ENCODE measurements at places on chromosomes 6 and 20.
A peak's percentile ranks its signal among the peaks of the same experiment; 100 is the strongest.

- no peak for DNase-seq
These were observed 275.0 kb downstream of the BTBD9 start for GRCh38 chr6:38364775-38365174.

GRCh38 chr6:6366803-6367202, 46.3 kb upstream of the F13A1 start:
- DNase-seq, result no peak

GRCh38 chr6:111573131-111573883, 32.4 kb downstream of the TRAF3IP2 start:
- peak; percentile 77 for DNase-seq

- no peak for DNase-seq
These were observed 78.1 kb downstream of the CGA start for GRCh38 chr6:87016772-87017171.

GRCh38 chr6:166449641-166450040, 66.9 kb upstream of the MPC1 start:
- DNase-seq, result no peak

GRCh38 chr6:146813554-146813953, 214.8 kb downstream of the ADGB start:
- DNase-seq, result no peak

- DNase-seq, result no peak
These were observed 5.7 kb downstream of the MRPS26 start for GRCh38 chr20:3051385-3052019.

DNA sequence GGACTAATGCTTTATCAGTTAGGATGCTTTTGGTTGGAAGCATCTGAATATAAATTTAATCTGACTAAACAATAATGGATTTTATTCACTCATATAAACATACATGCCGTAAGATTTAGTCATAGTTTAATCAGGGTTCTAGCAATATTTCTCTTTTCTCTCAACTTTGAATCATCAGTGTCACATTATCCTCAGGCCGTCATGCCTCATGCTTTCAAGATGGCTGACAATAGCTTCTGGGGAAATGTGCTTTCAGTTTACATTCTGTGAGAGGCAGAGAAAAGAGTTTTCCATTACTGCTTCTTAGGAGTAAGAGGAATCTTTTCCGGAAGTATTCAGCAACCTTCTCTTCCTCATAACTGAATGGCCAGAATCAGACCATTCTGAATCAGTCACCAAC, 162.2 kb downstream of the GJA1 start:
- DNase-seq, result no peak

- DNase-seq, result no peak
These were observed 22.7 kb upstream of the CCND3 start for GRCh38 chr6:41964201-41964887.

GRCh38 chr20:646107-646867, 6.7 kb downstream of the SRXN1 start:
- no peak for DNase-seq

DNA sequence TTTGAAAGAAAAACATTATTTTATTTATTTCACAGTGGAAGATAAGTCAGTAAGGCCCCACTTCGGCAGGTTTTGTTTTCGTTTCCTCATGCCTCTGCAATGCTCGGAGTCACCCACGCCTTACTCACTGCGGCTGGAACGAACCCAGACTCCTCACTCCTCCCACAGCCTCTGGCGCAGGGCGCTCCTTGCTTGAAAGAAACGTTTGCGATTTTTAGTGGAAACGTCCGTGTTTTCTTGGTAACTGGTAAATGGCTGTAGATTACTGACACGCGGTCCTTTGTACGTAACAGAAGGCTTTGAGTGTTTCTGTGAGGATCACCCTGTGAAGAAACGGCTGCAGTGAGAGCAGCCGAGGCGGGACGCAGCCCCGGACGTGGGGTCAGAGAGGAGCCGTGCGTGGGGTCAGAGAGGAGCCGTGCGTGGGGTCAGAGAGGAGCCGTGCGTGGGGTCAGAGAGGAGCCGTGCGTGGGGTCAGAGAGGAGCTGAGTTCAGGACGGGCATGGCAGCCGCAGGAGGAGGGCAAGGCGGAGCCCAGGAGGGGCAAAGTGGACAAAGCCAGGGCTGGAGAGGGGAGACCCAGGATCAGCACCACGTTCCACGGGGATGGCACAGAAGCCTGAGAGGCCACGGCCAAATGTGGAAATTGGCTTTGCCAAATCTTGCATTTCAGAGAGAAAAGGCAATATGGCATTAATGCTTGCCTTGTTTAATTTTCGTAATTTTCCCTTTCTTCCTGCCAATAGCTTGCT, 198.6 kb upstream of the THBS2 start:
- peak; percentile 65 for DNase-seq

All from HFF-Myc (cell line).